ENCODE measurements at places on chromosomes 16 and 17.

DNA sequence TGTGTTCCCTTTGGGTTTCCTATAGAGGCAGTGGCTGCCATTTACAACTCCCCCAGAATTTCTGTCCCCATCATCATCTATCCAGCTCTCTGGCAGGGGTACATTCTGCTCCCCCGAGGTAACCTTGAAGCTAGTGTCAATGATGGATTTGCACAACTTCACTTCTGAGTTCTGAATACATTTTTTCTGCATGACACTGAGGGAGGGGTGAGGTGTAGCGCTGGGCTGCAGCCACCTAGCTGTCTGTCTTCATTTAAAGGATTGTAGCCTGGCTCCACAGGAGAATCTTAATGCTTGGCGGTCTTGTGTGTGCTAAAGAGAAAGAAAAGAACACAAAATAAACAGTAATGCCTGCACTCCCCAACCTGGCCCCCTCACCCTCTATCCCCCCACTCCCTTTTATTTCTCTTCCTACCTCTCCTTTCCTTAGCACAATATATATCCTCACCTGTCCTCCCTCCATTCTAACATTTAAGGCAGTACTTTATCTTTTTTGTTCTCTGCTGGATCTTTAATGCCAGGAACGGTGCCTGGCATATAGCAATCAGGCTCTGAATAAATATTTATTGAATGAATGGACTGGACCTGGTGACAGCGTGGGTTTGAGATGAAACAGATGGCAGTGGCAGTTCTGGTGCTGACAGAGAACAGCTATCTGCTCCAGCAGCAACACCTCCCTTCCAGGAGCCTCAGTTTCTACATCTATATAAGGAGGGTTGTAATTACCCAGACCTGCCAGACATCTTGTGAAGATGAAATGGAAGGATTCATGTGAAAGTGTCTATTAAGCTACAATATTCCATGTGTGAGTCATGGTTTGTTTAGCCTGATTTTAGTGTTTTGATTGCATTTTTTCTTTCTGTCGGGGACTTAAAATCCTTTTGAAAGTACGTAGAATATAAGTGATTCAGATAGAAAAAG lies 163.5 kb upstream of the CDH11 start:
- DNase-seq: no peak

DNA sequence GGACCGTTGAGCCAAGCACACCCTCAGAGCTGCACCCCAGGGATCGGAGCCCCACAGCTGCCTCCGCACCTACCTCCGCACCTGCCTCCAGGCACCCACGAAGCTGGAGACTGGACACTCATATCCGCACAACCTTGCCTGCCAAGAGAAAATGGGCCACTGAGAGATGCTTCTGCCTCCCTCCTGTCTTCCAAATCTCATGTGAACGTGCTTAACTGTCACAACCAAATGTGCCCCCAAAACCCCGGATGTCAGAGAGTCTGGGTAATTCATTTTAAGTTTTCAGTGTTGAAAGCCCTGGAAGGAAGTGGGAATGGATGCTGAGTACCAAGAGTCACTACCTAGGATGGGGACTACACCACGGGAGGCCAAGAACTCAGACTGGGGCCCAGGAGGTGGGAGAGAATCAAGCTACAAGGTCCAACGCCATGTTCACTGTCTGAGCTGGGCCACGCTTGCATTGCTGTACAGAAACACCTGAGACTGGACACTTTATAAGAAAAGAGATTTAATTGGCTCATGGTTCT lies 49.5 kb upstream of the MEAK7 start:
- DNase-seq: no peak

DNA sequence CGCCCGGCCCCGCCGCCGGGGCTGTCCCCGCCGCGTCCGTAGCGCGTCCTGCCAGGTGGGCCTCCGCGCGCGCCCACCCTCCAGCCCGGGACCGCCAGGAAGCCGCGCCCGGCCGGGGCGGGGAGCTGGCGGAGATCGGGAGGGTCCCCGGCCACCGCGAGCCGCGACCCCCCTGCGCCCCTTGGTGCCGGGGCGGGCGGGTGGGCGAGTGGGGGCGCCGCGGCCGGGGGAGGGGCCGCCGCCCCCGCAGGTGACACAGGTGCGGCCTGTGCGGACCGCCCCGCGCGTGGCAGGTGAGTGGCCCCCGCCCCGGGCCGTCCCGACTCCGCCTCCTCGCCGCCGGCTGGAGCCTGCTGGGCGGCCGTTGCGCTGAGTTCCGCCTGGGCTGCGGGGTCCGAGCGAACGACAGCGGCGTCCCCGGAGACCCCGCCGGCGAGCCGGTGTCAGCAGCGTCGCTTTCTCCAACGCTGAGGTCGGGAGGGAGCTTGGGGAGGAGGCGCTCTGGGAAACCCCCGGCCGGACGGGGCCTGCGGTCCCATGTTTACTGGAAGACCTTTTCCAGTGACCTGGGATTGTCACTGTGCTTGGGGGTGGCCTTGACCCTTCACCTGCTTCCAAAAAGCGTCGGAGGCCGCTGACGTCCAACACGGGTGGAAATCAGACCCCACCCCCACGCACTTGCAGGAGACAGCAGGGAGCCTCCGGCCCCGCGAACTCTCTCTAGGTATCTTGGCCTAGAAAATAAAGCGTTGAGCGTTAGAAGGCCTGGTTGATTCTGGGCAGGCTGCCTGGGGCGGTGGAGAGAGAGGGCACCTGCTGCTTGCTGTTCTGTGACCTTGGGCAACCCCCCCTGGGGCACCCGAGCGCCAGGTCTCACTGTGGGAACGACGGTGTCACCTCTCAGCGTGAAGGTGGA lies 542 bp downstream of the KLHL36 start:
- no peak for DNase-seq

DNA sequence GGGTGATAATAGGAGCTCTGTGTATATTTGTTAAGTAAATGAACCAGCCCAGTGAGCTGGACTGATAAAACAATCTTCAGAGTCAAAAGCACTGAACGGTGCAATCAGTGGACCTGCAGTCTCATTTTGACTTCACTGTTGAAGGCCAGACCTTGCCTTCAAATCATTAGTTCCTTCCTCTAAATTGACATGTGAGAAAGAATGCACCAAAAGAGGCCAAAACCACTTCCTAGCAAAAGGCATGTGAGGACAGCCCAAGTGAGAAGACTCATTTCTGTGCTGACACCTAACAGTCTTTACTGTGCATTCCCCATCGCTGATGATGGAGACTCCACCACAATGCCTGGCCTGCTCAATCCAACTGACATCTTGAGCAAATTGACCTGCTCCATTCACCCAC lies 10.6 kb downstream of the GTF3C1 start:
- DNase-seq: no peak

- no peak for DNase-seq
These were observed 56.9 kb downstream of the SOX9 start for GRCh38 chr17:72177738-72178137.

DNA sequence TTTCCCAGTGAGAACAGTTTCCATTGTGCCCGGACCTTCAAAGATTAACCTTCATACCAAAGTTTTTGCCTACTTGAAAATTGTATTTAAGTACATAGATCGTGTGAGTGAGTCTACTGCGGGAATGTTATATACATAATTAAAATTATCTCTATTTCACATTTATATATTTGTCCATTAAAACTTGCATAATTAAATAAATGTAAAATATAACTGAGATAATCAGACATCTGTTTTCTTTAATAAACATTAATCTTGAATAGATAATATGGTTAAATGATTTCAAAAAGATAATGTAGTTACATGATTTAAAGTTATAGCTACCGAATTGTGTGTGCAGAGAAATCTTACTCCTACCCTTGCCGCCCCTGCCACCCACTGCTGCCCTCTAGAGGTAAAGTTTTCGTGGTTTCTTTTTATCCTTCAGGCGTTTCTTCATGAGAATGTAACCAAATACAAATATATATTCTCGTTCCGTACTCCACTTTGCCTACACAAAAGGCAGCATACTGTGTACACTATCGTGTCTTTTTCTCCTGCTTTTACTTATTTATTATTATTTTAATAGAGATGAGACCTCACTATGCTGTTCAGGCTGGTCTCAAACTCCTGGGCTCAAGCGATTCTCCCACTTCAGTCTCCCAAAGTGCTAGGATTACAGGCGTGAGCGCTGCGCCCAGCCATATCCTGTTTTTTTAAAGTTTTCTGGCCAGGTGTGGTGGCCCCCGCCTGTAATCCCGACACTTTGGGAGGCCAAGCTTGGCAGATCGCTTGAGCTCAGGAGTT lies 35.6 kb downstream of the RPA1 start:
- DNase-seq: no peak

DNA sequence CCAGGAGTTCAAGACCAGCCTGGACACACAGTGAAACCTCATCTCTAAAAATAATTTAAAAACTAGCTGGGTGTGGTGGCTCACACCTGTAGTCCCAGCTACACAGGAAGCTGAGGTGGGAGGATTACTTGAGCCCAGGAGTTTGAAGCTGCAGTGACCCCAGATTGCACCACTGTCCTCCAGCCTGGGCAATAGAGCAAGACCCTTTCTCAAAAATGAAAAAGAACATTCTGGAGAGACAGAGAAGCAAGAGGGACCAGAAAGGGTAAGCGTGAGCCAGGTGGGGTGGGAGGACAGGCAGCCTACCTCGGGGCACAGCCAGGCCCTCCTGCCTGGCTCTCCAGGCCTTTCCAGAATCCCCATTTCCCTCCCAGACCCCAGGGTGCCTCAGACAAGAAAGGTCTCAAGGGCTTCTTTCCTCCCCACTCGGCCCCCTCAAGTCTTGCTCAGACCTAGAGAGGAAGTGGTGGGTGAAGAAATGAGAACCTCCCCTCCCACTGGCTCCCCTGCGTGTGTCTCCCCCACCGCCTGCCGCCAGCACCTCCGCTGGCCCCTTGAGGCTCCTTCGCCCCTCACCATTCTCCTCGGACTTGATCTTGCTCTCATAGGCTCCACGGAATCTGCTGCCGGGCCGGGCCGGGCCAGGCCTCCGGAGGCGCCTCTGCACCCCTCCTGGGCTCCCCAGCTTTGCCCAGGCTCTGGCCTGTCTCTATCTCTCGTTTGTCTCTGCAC lies 503 bp downstream of the C16orf54 start:
- peak; percentile 63 for DNase-seq

DNA sequence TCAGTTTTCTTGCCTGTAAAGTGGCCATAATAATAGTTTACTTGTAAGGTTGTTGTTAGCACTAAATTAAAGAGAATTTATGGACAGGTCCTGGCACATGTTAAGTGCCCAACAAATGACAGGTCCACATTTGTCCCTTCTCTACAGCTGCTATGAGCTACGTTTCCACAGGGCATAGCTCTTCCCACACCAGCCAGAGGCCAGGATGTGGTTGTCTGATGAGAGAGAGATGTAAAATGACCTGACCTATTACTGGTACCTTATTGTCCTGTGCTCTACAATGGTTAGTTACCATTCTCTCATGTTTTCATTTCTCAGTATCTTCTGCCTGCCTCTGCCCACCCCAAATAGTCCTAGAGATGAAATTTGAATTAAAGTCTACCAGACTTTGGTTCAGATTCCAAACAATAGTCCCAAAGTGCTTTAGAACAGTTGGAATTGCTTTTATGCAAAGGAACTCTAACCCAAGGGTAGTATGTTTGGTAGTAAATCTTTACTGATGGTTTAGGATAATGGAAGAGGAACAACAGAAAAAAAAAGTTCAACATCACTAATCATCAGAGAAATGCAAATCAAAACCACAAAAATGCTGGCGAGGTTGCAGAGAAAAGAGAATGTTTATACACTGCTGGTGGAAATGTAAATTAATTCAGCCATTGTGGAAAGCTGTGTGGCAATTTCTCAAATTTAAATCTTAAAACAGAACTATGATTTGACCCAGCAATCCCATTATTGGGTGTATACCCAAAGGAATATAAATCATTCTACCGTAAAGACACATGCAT lies 57.1 kb upstream of the ANKFN1 start:
- DNase-seq: no peak

DNA sequence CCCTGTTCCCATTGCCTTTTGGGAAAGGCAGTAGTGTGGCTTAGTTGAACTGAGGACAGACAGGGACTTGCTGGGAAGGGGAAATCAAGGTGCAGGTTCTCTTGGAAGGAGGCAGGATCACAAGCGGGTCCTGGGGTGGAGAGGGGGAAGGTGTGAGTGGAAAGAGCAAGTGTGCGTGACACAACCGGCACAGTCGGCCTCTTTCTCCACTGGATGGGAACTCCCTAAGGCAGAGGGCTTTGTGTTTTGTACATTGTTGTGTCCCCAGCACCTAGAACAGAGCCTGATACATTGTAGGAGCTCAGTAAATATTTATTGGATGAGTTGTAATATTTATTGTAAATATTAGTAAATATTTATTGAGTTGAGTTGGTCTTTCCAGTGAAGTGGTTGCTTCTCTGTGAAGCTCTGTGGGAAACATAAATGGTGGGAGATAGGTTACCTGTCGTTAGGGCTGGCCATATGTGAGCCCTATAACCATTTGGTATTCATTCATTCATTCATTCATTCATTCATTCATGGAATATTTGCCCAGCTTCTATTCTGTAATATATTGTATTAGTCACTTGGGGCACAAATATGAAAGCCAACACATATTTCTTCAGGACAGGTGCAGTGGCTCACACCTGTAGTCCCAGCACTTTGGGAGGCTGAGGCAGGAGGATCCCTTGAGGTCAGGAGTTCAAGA lies 34.0 kb downstream of the SMARCE1 start:
- no peak for DNase-seq

GRCh38 chr16:27169511-27170071 lies 33.7 kb upstream of the KDM8 start:
- peak; percentile 79 for DNase-seq

DNA sequence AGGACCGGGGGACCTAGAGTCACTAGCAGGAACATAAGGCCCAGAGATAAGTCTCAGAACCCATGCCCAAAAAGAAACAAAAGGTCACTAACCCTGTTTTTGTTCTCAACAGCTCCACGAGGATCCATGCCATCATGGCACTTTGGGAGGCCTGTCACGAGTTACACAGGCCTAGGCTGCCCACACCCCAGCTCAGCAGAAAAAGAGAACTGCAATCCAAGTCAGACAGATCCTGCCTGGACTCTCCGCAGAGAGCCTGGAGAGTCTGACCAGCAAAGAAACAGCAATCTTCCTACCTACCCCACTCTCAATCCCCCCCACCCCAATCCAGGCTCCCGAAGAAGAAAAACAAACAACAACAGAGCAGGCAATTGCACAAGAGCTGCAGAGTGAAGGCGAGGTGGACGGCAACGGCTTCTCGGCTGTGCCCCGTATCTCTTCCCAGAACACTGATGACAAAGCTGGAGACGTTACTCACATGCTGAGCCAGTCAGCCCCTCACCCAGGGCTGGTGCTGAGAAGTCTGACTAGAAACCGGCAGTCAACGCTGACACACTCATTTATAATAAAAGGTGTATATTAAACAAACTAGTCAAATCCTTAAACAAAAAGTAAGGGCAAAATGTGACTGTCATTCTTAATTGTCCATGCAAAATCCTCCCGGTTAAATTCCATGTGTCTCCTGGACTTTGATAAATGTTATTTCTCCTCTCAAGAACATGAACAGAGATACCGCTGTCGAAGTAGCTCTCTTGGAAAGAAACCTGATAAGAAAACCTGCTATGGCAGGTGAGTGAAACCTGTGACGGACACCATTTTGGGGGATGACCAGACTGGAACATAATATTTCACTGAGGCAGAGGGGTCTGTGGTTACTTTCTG lies 89.3 kb downstream of the SMG6 start:
- no peak for DNase-seq

- no peak for DNase-seq
These were observed 48.1 kb downstream of the YWHAE start for GRCh38 chr17:1351971-1352370.
